Fibroblast of skin of left quadriceps (primary cell): ENCODE measurements at places on chromosomes 5 and 9.

GRCh38 chr5:135324160-135324559, 74.9 kb downstream of the MACROH2A1 start:
- no peak for DNase-seq

DNA sequence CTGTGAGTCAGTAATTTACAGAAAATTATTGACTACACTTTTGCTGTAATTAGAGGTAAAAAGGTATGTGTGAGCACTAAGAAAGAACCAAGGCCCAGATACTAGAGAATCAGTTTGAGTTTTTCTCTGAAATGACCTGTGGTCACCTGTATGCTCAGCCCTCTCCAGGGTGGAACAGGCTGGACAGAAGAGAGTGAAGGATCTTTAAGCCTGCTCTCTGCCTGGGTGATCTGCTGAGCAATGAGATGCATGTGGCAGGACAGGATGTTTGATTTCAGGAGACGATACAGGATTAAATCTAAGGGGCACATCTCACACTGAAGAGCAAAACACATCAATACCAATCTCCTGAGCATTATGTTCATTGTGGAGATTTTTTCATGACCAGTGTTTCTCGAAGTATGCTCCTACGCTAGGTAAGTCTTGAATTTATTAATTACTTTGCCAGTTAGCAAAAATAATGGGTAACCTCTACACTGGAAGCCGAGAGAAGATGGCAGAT, 25.5 kb downstream of the HMGCR start:
- no peak for DNase-seq

DNA sequence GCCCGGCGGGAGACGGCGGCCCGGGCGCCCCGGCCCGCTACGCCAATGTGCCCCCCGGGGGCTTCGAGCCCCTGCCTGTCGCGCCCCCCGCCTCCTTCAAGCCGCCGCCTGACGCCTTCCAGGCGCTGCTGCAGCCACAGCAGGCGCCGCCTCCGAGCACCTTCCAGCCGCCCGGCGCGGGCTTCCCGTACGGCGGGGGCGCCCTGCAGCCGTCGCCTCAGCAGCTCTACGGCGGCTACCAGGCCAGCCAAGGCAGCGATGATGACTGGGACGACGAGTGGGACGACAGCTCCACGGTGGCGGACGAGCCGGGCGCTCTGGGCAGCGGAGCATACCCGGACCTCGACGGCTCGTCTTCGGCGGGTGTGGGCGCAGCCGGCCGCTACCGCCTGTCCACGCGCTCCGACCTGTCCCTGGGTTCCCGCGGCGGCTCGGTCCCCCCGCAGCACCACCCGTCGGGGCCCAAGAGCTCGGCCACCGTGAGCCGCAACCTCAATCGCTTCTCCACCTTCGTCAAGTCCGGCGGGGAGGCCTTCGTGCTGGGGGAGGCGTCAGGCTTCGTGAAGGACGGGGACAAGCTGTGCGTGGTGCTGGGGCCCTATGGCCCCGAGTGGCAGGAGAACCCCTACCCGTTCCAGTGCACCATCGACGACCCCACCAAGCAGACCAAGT, 723 bp downstream of the SNX18 start:
- DNase-seq: no peak

- DNase-seq: no peak
Observed at GRCh38 chr5:141477815-141478214, 2.0 kb downstream of the PCDHGC3 start.

- no peak for DNase-seq
Observed at GRCh38 chr5:112974901-112975300, 1.7 kb upstream of the DCP2 start.

DNA sequence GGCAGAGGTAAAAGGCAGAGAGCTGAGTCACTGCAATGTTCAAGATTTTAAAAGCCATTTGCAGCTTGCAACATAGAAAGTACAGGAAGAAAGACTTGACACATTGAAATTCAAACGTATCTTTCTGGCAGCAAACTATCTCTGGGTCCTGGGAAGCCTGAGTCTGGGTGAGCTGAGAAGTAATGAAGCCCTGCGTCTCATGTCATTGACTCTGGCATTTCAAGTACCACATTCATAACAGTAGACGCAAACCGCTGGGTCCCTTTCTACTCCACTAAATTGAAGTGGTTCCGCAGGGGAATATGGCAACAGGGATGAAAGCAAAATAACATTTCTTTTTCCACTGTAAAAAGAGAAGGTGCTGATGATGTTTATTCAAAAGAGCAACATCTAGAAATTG, 694.3 kb downstream of the BRINP1 start:
- no peak for DNase-seq

DNA sequence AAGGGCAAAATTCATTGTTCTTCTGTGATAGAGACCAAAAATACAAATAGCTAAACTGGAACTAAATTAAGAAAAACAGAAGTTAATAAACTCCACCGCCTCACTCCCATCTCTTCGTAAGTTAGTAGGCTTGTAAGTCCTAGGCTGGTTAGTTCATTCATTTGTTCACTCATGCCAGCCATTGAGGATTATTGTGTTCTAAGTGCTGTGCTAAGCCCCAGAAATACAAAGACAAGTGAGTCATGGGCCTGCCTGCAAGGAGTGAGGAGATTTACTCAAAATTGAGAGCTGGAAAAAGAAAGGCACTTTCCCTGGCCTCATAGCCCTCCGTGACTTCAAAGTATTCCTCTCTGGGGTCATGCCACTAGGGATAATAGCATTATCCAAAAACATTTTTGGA, 8.5 kb downstream of the DOCK8 start:
- no peak for DNase-seq

DNA sequence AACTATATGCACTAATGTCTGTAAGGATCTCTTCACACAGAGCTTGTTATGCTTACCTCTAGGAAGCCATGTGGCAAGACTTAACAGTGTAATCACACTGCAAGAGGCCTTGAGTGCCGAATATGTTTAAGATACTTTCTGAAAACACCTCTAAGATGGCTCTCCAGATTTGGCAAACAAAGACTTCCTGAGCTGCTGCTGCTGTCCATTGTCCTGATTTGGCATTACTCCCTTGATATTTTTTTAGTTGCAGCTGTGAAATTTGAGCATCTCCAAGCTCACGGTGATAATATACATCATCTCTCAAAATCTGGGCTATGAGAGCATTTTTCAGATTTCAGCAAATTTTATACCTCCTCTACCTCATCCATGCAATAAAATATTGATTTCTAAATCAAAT, 384.5 kb upstream of the CDH6 start:
- DNase-seq: no peak

DNA sequence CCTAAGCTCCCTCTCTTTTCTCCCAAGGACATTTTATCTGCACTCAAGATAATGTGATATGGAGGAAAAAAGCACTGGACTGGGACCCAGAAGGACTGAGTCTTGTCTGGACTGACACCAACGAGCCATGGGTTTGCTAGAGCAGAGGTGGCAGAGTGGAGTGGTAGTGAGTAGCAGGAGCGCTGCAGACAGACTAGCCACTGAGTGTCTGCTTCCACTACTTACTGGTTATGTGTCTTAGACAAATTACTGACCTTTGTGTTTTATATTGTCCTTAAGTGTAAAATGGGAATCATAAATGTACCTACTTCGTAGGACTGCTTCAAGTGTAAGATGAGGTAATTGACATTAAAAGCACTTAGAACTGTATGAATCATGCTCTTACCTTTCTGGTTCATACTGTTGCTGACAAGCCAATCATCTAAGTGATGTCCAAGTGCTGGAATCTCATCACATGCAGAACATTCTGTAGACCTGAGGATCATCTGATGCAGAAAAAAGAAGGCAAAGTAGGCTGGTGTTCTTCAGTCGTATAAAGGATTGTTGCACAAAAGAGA, 12.5 kb upstream of the PRLR start:
- DNase-seq: no peak

- DNase-seq: no peak
Observed at GRCh38 chr5:39092581-39093351, 18.6 kb upstream of the RICTOR start.

GRCh38 chr9:137462396-137462985, 3.4 kb upstream of the NSMF start:
- no peak for DNase-seq

DNA sequence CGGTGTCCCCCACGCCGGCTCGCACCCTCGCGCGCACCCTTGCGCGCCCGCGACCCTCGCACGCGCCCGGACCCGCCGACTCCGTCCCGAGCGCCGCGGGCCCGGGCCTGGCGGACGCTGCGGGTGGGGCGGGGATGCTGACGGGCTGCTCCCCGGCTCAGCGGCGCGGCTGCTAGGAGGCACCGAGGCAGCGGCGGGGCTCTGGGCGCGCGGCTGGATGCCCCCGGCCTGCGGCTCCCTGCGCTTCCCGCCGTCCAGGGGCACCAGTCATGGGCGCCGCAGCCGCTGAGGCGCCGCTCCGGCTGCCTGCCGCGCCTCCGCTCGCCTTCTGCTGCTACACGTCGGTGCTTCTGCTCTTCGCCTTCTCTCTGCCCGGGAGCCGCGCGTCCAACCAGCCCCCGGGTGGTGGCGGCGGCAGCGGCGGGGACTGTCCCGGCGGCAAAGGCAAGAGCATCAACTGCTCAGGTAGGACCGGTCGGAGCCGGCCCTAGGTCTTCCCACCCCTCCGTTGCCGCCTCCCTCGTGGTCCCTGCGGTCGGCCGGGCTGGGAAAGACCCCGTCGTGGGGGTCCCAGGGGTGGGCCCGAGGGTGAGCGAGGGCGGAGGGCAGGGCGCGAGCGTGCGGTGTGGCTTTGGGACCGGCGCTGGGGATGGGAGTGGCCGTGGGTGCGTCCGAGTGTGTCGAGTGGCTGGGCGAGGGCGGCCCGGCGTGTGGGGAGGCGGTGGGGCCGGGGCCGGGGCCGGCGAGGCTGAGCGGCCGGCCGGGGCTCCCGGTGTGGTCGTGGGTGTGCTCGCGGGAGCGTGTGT, 530 bp downstream of the TMEFF1 start:
- no peak for DNase-seq

DNA sequence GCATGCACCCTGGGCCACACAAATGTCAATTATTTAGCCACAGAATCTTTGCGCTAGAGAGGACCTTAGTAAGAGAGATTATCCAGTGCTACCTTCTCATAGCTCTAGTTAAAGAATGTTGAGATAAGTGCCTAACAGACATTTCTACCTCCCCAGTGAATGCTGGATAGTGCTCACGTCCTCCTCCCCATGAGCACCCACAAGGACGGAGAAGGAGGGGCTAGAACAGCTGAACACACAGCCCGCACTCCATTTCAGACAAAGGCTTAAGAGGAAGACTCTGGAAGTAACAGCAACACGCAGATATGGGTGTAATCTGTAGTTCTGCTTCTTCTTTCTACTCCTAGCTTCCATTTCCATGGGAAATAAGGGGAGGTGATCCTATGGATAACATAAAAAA, 120.5 kb downstream of the FEM1C start:
- DNase-seq: no peak

DNA sequence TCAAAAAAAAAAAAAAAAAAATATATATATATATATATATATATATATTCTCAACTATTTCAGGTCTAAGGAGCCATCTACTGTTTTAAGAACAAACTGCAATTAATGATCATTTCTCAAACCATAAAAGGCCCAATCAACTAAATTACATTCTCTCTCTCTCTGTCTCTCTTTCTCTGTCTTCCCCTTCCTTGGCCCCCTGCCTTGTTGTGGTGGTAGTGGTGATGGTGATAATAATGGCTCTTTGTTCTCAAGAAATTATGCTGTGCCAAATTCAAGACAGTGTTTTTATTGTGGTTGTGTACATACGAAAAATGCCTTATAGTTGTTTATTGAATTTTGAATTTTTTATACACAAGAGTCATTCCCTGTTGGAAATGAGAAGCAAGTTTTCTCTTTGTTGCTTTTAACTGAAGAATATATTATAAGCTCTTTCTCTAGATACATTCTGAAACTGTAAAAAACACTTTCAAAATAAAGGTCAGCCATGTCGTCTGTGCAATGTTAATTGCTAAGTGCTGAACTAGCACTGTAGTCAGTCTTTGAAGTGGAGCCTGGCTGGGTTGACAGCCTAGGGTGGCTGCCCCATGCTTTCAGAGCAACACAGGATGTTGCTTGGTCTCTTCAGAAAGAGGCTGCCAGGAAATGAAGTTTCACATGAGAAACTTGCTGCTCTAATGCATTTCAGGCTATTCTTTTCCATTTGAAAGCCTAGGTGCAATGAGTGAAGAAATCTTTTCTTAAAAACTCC, 96.0 kb downstream of the HINT1 start:
- DNase-seq: no peak

DNA sequence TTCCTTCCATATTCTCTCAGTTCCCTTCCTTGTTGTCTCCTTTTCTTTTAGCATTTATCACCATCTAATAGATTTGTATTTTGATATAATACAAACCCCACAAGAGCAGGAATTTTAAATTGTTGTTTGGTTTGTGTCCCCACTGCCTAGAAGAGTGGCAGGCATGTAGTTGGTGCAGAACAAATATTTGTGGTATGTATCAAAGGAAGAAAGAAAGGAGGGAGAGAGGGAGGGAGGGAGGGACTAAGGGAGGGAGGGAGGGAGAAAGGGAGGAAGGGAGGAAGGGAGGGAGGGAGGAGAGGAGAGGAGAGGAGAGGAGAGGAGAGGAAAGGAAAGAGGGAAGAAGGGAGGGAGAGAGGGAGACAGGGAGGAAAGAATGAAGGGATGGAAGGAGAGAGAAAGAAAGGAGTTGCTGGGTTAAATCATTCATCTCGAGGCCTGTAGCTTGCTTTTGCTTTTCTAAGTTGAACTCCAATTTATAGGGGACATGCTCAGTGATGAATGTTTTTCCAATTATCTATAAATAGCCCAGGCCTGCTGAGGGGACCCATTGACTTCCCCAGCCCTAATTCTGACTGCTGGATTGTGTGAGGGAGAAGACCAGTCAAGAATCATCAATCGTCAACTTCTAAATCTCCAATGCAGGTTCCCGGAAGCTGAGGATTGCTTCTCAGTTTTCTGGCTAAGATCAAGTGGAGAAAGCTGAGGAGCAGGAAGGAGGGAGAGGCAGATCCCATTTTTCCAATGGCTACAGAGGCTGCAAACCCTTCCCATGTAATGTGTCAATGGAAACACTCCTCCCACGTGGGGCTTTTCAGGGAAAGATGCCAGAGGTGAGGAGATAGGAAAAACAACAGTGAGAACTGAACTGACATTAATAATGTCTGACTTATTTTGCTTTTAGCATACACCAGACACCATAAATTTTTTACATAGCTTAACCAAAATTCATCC, 320.7 kb downstream of the ASTN2 start:
- DNase-seq: peak; percentile 62
